ENCODE measurements at places on chromosomes 11 and 22. TPM values are rescaled to one million over a fixed set of nuclear protein-coding genes. Genes with fewer than 3 reads are reported as not detected.
A peak's percentile ranks its signal among the peaks of the same experiment; 100 is the strongest.

- no peak for DNase-seq
Measured at GRCh38 chr11:95714843-95715776, 74.5 kb downstream of the FAM76B start.

DNA sequence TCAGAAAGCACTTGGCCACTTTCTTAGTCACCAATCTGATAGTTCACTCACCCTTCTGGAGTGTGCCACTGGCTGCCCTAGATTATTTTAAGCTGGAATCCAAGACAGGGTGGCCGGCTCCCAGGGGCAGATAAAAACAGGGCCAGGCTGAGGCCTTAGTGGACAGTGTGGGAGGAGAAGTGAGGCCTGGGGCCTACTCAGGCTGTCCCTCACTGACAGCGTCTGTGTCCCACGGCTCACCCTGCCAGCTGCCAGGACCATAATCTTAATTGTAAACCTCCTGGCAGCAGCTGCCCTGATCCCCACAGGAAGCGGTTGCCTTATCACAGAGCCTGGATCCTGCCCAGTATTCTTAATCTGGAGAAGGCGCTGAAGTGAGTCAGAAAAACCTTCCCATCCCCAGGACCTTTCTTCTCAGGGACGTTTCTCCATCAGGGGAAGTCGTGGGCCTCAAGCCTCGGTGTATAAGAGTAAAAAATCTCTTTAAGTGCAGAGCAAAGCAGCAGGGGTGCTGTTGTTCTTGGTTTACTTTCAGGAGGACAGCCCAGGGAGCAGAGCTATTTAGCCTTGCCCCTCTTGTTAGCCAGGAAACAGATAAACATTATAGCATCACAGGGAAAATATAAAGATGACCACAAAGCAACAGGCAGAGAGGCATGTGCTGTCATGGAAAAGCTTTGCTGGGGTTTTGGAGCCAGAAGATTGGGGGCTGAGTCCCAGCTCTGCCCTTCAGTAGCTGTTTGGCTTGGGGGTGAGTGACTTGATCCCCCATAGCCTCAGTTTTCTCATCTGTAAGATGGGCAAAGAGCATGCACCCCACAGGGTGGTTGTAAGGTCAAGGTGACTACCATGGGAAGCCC lies 39.6 kb downstream of the TSPAN18 start:
- peak; percentile 72 for DNase-seq

GRCh38 chr11:83363312-83363711 lies 77.1 kb upstream of the CCDC90B start:
- DNase-seq, result no peak

GRCh38 chr11:36228689-36229088 lies 60.5 kb downstream of the COMMD9 start:
- DNase-seq, result no peak

- no peak for DNase-seq
Measured at GRCh38 chr11:26834601-26835000, 112.7 kb upstream of the SLC5A12 start.

DNA sequence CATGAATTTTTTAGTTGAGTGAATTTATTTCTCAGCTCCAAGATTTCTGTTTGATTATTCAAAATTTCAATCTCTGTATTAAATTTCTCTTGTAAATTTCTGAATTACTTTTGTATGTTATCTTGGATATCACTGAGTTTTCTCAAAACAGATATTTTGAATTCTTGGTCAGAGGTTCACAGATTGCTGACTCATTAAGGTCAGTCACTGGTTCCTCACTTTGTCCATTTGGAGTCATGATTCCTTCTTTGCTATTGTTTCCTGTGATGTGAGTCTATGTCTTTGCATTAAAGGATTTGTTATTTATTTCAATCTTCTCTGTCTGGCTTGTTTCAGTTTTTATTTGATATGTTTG lies 10.2 kb upstream of the IL17RA start:
- peak; percentile 46 for DNase-seq

DNA sequence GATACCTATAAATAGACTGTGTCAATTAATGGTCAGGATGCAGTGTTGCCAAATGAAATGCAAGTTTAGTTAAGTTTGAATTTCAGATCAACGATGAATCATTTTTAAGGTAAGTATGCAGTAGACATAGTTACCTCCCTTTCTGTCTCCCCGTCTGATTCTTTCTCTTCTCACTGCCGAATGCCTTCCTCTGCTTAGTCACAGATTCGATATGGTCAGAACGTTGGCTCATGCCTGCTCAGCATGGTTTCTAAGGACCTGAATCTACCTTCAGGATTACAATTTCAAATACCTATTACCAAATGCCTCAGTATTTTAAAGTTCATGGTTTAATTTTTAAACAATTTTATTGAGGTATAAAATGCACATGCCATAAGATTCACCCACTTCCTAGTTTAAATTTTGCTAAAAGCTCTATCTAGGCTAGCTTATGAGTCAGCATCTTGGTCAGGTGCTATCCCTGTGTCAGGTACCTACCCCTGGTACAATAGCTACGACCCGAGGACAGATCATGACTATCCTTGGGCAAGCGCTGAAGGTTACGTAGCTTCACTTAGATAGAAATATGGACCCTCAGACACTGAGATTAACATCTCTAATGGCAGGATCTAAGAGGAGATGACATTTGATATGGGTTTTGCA lies 78.2 kb upstream of the SPON1 start:
- no peak for DNase-seq

- no peak for DNase-seq
Measured at GRCh38 chr11:129711760-129712159, 103.9 kb upstream of the TMEM45B start.

- DNase-seq, result no peak
Measured at GRCh38 chr11:40387240-40387980, 1072.0 kb downstream of the LRRC4C start.

GRCh38 chr22:45887202-45888131 lies 89.5 kb downstream of the WNT7B start:
- DNase-seq, result no peak

GRCh38 chr11:108218455-108218854 lies 4.0 kb downstream of the NPAT start:
- DNase-seq, result no peak

GRCh38 chr11:30587269-30587812 lies 1.2 kb upstream of the MPPED2 start:
- no peak for DNase-seq

- no peak for DNase-seq
Measured at GRCh38 chr11:63448646-63449045, 42.3 kb downstream of the PLAAT5 start.

- DNase-seq, result peak; percentile 69
Measured at GRCh38 chr22:40204321-40205116, 26.8 kb downstream of the TNRC6B start.

TBX1 gene
- 0.73 TPM for total RNA-seq

PDGFB gene
- not detected for total RNA-seq

CHRM1 gene
- total RNA-seq, result not detected

ISX gene
- total RNA-seq, result not detected

MAP6 gene
- 4.2 TPM for total RNA-seq

FOSL1 gene
- 135 TPM for total RNA-seq

SSTR3 gene
- not detected for total RNA-seq

LYVE1 gene
- total RNA-seq, result not detected

All from HFFc6 (cell line).